ENCODE measurements at places on chromosomes 7 and 10.

GRCh38 chr10:71444284-71445054 lies 47.7 kb downstream of the CDH23 start:
- DNase-seq = no peak

- DNase-seq = no peak
Measured at GRCh38 chr10:94878649-94879048, 59.8 kb upstream of the CYP2C9 start.

- no peak for DNase-seq
Measured at GRCh38 chr10:94293354-94293753, 69.4 kb downstream of the NOC3L start.

GRCh38 chr7:8444468-8444769 lies 11.0 kb downstream of the NXPH1 start:
- no peak for DNase-seq

GRCh38 chr7:2092279-2092678 lies 140.5 kb downstream of the MAD1L1 start:
- DNase-seq = no peak

DNA sequence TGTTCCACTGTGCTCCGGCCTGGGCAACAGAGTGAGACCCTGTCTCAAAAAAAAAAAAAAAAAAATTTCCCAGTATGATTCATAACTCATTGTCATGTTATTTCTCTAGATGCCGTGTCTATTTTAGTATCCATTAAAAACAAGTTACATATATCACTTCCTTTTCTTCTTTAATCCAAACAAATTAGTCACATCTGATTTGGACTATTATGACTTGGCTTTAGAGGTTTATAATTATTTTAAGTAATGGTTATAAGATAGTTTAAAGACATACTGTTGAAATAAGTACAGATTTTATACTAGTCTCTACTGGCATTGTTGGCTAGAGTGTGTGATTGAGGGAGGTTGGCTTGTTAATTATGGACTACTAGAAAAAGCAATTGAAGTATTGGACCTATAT lies 53.3 kb downstream of the ZMYND11 start:
- no peak for DNase-seq

GRCh38 chr10:74500816-74501215 lies 325.6 kb upstream of the KAT6B start:
- DNase-seq = no peak

DNA sequence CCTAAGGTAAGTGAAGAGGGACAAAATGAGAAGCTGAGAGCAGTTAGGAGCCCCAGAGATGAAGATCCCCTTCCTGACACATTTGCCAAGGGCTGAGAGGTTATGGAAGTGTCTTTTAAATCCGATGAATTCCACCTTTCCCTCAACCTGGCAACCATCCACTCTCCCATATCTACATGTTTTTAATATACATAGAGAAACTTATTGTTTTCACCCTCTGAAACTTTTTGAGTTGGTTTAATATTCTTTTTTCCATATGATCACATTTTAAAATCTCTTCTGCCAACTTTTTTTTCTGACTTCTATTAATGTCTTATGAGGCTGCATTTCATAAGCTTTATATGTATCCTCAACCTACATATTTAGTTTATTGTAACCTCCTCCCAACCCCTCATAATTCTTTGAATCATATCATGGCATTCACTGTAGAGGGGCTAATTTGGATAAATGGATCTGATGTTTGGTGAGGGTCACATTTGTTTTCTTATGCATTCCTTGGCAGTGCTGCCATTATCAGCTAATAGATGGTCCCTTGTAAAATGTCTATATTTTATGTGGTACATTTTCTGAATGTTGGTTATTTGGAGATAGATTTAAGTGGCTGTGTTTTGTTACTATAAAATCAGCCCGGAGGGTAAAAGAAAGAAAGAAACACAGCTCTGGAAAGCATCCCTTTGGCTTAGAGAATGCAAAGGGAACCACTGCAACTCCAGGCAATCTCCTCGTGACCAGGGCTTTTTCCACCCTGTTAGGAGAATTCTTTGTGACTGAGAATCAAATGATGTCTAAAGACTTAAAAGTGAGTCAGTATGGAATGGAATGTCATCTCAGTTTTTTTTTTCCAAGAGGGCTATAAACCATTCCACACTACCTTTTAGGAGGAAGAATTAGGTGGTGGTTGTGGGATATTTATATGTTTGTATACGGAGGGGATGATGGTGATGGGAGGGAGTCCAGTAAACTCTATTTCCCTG lies 334.4 kb downstream of the SUGCT start:
- DNase-seq = no peak

GRCh38 chr10:22657566-22658225 lies 56.7 kb downstream of the PIP4K2A start:
- no peak for DNase-seq

DNA sequence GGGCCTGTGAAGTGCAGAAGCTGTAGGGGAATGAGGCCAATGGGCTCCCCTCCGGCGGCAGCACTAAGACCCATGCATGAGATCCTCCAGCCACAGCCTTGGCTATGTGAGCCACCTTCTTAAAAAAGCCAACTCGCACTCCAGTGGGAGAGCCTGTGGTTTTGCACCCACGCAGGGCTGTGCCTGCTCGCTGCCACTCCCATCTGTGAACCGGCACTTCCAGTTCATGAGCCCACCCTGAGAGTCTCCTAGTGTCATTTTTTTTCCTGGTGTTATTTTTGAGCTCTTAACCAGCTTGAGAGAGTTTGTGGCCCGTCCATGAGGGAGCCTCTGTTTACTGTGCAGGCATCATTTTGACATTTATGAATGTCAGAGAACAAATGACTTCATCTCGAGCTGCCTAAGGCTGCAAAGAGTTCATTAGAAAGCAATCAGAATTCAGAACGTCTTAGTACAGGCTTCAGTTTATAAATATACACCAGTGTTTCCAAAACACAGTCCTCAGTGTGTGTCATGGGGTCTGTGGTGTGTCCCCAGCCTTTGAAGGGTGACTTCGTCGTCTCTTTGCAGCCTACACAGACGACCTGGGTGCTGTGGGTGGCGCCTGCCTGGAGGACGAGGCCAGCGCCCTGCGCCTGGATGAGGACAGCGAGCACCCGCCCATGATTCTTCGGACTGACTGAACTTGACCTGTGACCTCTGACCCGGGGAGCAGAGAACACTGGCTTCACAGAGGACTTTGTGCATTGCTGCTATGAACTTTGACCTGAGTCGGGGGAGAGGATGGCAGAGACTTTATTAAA lies 40.4 kb downstream of the WIPI2 start:
- DNase-seq = no peak

DNA sequence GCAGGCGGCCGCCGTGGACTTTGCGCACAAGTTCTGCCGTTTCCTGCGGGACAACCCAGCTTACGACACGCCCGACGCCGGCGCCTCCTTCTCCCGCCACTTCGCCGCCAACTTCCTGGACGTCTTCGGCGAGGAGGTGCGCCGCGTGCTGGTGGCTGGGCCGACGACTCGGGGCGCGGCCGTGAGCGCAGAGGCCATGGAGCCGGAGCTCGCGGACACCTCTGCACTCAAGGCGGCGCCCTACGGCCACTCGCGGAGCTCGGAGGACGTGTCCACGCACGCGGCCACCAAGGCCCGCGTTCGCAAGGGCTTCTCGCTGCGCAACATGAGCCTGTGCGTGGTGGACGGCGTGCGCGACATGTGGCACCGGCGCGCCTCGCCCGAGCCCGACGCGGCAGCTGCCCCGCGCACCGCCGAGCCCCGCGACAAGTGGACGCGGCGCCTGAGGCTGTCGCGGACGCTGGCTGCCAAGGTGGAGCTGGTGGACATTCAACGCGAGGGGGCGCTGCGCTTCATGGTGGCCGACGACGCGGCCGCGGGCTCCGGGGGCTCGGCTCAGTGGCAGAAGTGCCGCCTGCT lies 14.1 kb downstream of the SH2B2 start:
- peak; percentile 80 for DNase-seq

DNA sequence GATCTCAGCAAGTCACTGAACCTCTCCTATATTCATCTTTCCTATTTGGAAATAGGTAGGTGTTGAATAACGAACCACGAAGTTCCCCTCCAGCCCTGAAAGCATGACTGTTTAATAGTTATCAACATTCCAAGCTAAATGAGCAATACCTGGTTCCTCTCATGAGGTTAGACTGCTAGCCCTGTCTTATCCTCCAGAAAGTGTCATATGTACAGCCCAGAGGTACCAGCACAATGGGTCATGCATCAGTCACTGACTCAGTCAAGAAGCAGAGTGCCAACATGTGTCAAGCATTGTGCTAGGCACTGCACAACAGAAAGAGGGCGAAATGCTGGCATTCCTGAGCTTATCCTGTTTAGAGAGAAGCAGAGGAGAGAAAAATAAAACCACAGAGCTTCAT lies 70.0 kb downstream of the AMPH start:
- DNase-seq = no peak

DNA sequence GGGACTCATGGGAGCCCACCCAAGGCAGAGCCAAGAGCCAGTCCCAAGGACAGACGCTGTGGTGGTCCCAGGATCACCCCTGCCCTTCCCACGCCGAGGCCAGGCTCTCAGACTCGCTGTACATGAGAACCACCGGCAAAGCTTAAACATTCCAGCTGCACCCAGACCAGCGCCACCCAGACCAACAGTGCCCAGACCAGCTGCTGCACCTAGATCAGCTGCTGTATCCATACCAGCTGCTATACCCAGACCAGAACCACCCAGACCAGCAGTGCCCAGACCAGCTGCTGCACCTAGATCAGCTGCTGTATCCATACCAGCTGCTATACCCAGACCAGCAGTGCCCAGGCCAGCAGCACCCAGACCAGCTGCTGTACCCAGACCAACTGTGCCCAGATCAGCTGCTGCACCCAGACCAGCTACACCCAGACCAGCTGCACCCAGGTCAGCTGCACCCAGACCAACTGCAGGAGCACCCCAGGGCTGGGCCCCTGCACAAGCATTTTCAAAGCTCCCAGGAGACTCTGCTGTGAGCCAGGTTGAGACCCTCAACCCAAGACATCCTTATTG lies 47.9 kb upstream of the CNPY1 start:
- DNase-seq = no peak

- no peak for DNase-seq
Measured at GRCh38 chr7:103856929-103857328, 132.5 kb downstream of the RELN start.

- DNase-seq = no peak
Measured at GRCh38 chr10:31819391-31819820, 109.2 kb downstream of the ARHGAP12 start.

GRCh38 chr7:130394421-130395195 lies 14.3 kb downstream of the CPA1 start:
- no peak for DNase-seq

DNA sequence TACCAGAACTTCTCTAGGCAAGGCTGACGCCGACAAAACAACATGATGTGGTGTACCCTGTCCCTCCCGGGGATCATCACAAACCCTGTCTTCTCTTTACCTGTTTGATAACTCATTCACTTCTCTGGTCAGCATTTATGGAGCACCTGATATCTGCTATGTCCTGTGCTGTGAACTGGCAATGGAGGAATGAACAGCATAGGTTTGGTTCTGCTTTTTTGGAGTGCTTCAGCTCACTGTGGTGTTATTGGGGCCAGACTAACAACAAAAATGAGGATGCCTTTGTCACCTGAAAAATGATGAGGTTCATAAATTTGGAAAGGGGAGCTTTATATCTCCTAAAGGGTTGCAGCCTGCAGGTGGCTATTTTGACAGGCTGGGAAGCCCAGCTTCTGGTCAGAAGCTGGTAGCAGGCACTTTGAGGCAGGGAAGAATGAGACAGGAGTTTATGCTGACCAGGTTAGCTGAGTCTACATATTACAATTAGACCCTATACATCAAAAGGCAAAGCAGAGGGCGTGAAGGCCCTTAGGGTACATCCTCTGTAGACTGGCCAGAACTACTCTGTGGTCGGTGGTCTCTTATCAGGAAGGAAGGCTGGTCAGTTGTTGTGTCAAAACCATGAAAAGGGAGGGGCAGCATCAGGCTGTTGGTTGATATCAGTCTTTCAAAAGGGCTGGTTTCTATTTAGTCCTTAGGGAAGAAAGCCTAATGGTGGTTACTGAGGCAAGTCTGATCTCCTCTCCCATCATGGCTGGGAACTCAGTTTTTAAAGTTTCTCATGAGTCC lies 42.3 kb downstream of the SH2D4B start:
- DNase-seq = no peak

GRCh38 chr7:65812281-65812680 lies 60.6 kb upstream of the VKORC1L1 start:
- DNase-seq = no peak

DNA sequence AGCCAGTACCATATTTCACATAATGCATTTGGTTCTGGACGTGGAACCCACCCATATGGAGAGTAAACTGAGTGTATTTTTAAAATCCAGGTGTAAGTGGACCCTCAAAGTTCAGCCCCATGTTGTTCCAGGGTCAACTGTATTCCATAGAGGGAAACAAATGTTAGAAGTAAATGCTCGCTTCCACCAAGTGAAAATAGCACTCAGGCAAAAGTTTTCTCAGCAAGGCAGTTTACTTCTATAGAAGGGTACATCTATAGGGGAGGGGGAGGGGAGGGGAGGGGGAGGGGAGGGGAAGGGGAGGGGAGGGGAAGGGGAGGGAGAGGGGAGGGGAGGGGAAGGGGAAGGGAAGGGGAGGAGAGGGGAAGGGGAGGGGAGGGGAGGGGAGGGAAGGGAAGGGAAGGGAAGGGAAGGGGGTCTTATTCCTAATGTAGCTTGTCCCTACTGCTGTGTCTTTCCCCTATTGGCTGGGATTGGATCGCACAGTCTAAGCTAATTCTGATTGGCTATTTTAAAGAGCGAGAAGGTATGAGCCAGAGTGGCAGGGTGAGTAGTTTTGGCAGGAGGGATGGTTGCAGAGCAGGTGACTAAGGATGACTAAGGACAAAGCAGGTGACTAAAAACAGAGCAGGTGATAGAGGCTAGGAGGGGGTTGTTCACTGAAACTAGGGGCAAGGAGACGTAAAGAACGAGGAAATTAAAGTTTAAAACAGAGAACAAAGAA lies 29.1 kb downstream of the GARIN1A start:
- DNase-seq = no peak

DNA sequence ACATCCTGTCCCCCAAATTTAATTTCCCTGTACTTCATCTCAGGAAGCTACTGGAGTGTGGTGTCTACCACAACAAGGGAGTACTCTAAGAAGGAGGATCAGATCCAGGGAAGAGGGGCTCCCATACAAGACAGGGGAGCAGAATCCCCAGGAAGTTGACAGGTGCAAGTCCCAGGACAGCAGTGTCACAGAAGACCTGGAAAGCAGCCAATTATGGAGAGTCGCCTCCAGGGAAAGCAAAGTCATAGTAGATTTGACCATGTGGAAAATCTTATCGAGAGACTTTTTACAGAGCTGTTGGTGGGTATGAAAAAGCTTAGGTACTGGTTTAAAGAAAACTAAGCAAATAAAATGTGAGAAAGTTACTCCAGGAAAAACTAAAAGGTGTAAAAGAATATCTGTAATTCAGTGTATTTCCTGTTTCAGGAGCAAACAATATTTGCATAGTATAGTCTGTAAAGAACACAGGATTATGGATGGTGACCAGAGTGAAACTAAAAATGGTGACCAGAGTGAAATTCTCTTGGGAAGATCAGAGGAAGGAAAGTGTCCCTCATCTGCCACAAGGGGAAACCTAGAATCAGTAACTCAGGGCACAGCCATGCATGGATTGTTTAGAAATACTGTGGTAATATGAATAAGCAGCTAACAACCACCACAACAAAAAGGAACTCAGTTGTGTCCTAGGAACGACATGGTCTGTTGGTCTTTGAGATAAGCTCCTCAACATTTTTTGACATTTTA lies 44.5 kb downstream of the LANCL2 start:
- no peak for DNase-seq

GRCh38 chr7:29274146-29275017 lies 79.8 kb downstream of the CHN2 start:
- no peak for DNase-seq

All from nephron progenitor cell (in vitro differentiated cells).